ENCODE measurements at places on chromosomes 1 and 21.

- no peak for DNase-seq
Measured at GRCh38 chr21:45823100-45823681, 158.4 kb upstream of the COL6A1 start.

DNA sequence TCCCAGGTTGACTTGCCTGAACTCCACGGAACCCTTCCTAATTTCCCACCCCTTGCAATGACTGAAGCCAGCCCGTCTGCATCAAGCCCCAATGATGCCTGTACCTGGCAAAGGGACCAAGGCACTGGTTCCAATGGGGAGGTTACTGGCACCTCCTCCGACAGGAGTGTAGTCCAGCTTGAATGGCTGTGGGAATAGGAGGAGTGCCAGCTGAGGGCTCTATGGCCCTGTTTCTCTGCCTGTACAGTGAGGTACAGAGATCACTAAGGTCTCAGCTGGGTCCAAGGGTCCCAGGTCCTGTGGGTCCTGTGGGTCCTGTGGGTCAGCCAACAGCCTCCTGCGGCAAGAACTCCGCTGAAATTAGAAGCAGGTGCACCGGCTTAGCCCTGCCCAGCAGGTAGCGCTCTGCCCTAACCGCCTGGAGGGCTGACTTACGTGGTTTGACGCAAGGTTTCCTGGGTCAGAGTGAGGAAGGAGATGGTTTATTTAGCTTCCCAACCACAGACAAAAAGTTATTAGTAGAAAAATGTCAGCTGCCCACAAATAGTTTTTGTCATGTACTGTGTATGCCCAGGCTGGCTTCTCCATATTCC, 9.9 kb upstream of the SPRR4 start:
- no peak for DNase-seq

DNA sequence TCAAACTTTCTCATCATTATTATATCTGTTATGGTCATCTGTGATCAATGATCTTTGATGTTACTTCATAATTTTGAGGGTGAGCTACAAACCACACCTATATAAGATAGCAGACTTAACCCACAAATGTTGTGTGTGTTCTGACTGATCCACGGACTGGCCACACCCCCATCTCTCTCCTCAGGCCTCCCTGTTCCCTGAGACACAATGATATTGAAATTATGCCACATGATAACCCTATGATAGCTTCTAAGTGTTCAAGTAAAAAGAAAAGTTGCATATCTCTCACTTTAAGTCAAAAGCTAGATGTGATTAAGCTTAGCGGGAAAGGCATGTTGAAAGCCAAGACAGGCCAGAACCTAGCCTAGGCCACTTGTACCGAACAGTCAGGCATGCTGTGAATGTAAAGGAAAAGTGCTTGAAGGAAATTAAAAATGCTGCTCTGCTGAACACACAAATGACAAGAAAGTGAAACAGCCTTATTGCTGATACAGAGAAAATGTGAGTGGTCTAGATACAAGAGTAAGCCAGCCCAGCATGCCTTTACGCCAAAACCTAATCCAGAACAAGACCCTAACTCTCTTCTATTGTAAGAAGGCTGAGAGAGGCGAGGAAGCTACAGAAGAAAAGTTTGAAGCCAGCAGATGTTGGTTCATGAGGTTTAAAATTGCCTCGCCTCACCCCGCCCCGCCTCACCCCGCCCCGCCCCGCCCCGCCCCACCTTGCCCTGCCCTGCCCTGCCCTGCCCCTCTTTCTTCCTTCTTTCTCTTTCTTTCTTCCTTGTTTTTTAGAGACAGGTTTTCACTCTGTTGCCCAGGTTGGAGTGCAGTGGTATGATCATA, 16.5 kb downstream of the CTSS start:
- no peak for DNase-seq

DNA sequence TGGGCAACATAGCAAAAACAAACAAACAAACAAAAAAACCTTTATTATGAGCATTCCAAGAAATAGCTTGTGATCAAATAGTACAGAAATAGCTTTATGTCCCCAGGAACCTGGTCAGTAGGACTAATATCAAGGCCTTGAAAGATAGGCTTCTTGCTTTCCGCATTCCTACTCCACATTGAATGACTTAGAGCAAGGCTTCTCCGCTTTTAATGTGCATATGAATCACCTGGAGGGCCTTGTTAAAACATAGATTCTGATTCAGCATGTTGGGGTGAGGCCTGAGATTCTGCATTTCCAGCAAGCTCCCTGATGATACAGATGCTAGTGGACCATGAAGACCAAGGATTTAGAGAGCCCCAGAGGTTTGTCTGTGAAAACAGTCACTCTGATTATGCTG, 17.4 kb downstream of the PLEKHA6 start:
- no peak for DNase-seq

- DNase-seq: no peak
Measured at GRCh38 chr21:45020629-45021427, 53.6 kb upstream of the ADARB1 start.

Data from stimulated activated CD4-positive, alpha-beta T cell treated with anti-CD3 and anti-CD28 coated beads, Interleukin-12 subunit alpha, Interleukin-12 subunit beta, amount 100 ng/mL, for 24 hours (primary cell).